ENCODE measurements at places on chromosomes 2 and 18.

DNA sequence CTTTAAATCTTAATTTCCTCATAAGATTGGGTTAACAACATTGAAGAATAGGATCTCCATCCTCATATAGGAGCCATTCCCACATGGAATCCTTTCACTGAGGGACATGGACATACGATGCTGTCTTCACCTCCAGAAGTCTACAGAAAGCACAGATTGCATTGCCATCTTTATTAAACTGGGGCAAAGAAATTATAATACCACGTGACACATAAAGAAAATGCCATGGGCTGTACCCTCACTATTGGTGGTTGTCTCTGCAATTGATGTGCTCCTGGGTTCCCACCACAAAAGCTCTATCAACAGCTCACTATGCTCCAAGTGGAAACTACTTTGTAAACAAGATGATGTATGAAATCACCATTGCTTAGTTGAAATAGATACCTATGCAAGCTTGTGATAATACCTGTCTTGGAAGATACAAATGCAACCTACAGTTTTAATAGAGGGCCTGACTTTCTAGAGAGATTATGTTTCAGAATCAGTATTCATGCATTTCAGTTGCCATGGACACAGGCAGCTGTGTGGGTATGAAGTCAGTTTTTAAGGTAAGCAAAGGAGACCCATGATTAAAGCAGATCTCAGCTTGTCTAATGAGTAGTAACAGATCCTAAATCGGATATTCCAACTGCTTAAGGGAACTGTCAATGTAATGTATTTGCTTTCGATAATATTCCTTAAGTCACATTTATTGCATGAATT is 337.0 kb downstream of the RAD51AP2 start:
- DNase-seq = no peak

DNA sequence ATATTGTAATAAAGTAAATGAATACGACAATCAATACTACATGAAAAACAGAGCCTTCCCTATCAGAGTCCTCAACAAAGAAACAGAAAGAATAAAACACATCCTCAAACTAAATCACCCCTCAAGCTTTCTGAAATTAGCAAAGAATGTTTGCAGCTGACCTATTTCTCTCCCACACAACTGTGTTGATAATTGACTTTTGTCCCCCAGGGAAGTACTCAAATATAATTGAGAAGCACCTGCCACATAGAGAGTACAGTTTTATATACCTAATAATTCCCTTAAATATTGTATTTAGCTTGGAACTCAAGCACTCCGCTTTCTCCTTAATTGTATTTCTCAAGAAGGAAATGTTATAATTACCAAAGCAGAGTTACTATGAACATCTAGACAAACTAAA is 12.6 kb downstream of the CACNB4 start:
- no peak for DNase-seq

DNA sequence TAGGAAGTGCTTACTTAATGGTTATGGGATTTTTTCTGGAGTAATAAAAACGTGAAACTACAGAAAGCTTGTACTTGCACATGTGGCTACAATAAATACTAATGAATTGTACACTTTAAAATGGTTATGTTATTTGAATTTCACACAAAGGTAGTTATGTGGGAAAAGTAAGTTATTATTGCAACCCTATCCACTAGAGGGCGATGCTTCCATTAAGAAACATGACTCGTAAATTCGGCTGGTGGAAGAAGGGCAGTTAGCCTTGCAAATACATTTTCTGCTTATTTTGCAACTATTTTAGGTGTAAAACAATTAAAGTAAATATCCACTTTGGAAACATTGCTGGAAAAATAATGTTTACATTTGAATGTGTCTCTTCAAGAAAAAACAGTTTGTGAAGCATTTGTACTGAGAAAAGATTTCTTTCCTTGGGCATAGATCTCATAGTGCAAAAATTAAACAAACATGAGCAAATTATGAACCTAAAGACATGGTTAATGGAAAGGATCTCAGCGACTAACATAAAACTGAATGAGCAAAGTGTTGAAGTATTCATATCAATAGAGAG is 68.1 kb upstream of the CSRNP3 start:
- DNase-seq = no peak

- no peak for DNase-seq
Measured at GRCh38 chr18:1062588-1062987, 157.9 kb downstream of the ADCYAP1 start.

GRCh38 chr18:74856928-74857327 is 259.3 kb downstream of the ZNF407 start:
- DNase-seq = no peak

Data from stimulated activated CD4-positive, alpha-beta T cell treated with anti-CD3 and anti-CD28 coated beads, Interleukin-1b, Interleukin-23, amount 100 ng/mL, for 4 hours (primary cell).